ENCODE measurements at places on chromosomes 4 and X.

- DNase-seq, result no peak
Measured at GRCh38 chr4:110412354-110413065, 63.4 kb upstream of the ENPEP start.

- no peak for DNase-seq
Measured at GRCh38 chr4:108919226-108919893, 156.5 kb upstream of the ETNPPL start.

- DNase-seq, result no peak
Measured at GRCh38 chr4:52665592-52665991, 6.5 kb upstream of the USP46 start.

DNA sequence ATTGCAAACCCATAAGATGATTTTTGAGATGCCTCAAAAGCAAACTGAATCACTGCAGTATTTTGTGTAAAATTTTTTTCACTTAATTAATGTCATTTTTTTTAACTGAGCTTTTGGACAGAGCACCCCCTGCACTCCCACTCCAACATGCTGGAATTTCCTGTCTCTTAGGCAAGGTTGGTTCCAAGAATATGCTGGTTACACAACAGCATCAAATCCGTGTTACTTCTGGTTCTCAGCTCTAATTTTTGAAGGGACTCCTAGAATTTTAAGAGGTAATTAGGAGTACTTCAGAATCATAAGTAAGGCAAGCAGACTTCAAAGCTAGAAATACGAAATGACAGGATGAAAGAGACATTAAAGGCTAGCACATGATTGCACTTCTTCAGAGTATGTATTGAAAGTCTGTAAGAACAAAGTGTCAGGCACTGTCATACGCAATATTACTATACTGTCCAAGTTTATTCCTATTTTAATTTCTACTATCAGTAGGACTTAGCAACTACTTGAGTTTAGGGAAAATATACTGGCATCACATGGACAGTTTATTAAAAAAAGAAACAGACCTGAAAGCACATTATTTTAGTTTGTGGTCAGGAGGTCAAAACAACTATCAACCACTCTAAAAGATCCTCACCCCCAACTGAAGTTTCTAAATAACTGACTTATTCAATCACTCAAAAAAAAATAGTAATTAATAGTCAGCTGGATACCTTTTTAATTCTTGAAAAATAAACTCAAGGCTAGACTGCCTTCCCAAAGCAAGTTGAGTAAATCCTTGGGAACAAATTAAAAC, 1.6 kb upstream of the JCHAIN start:
- DNase-seq, result no peak

DNA sequence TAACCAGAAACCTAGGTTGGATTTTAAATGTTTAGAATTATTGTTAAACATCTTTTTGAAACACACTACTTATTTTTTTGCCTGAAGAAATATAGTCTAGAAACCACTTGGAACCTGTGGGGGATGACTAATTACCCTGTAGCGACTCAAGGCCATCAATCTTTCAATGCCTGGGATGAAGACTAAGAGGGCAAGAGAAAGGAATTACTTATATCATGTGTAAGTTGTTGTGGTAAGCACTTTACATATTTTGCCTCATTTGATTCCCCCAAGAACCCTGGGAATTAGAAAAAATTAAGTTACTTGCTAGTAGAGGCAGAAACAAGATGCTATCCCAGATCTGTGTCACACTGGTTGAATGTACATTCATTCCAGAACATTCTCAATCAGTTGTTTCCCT, 170.9 kb upstream of the GRIA3 start:
- no peak for DNase-seq

Data from neuronal stem cell (in vitro differentiated cells).